H4 (cell line): ENCODE measurements at places on chromosomes 1 and 21.
A peak's percentile ranks its signal among the peaks of the same experiment; 100 is the strongest.

DNA sequence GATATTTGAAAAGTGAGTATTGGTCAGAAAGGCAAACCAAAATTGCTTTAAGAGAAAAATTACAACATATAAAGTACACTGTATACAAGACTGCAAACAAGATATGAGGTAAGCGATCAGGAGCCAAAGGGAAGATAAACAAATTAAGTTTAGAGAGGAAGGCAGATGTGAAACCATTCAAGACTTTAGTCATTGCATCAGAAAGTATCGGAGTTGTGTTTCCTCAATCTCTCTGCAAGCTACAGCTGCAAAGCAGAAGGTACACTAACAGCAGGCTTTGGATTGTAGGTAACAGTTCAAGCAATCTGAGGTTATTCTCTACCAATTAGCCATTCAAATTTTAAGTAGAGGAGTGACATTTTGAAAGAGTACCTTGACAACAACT is 21.3 kb upstream of the TLCD4 start:
- peak; percentile 71 for DNase-seq

DNA sequence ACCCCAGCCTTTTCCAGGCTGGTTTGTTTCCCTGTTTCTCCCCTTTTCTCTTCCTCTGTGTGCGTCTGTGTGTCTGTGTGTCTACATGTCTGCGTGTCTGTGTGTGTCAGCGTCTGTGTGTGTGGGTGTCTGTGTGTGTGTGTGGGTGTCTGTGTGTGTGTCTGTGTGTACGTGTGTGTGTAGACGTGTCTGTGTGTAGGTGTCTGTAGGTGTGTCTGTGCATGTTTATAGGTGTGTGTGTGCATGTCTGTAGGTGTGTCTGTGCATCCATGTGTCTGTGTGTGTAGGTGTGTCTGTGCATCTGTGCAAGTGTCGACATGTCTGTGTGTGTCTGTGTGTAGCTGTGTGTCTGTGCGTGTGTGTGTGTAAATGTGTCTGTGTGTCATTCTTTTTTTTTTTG is 3.3 kb downstream of the TTLL10 start:
- DNase-seq, result no peak

DNA sequence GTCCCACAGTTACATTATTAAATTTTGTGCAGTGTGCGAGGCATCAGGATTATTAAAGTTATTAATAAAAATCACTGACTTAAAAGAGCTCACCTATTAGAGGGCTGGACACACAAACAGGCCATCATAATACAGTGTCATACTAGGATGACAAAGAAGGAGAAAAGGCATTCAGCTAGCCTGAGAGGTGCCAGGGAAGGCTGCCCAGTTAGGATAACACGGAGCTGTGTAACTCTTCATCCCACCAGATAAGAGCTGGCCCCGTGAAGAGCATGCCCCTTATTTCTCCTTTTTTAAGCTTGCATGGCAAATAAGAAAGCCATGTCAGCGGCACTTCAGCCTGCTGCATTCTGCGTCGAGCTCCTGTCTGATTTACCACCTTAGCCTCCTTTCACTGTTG is 109.5 kb downstream of the KCNK1 start:
- no peak for DNase-seq

GRCh38 chr1:230970432-230970831 is 8.2 kb downstream of the TTC13 start:
- no peak for DNase-seq

GRCh38 chr1:206469933-206470691 is at the start of gene IKBKE:
Gene IKBKE (plus strand): TSS chr1:206470476. CDS start chr1:206473228, 2,752 bp downstream.
- DNase-seq, result peak; percentile 74

DNA sequence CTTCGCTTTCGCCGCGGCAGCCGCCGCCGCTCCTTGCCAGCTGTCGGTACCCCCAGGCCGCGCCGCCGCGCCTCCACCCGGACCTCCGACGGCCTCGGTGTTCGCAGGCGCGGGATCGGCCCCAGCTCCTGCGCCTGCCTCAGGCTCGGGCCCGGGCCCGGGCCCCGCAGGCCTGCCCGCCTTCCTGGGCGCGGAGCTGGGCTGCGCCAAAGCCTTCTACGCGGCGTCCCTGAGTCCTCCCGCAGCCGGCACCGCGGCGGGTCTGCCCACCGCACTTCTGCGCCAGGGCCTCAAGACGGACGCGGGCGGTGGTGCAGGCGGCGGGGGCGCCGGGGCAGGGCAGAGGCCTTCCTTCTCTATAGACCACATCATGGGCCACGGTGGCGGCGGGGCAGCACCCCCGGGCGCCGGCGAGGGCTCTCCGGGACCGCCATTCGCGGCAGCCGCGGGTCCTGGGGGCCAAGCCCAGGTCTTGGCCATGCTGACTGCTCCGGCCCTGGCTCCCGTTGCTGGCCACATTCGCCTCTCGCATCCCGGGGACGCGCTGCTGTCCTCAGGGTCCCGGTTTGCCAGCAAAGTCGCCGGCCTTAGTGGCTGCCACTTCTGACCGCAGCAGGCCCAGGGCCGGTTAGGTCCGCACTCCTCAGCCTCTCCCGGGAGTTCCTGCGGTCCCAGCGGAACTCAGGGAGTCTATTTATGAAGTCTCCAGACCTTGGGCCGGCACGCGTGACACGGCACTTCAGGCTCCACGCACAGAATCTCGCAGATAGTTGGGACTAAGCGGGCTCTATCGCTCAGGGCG is 1.4 kb downstream of the FOXD2 start:
- no peak for DNase-seq
